ENCODE measurements at places on chromosomes 12 and 14.

DNA sequence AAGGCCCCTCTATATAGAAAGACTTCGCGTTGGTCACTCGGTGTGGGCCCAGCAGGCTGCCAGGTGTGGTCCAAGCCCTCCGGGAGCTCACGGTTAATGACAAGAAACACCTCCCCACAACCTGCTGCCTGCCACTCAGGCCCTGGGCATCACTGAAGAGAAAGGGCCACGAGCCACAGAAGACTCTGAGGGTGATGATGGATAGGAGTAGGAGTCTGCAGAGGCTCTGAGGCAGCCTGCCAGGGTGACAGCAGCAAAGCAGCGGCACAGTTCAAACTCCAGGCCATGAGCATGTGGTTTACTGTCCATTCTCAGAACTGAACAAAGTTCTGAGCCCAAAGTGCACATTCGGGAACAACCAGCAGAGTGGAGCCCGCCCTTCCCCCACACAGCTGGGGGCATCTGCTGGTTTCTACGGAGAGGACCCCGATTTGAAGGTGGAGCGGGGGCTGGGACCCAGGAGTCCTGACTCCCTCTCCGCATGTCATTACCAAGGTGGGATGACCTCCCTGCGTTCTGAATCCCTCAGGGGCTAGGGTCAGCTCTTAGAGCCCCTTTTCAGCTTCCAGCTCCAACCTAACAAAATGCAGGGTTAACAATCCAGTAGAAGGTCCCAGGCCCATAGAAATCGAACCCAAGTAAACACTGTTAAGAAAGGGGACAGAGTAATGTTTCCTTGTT, 65.8 kb downstream of the VWF start:
- no peak for DNase-seq

DNA sequence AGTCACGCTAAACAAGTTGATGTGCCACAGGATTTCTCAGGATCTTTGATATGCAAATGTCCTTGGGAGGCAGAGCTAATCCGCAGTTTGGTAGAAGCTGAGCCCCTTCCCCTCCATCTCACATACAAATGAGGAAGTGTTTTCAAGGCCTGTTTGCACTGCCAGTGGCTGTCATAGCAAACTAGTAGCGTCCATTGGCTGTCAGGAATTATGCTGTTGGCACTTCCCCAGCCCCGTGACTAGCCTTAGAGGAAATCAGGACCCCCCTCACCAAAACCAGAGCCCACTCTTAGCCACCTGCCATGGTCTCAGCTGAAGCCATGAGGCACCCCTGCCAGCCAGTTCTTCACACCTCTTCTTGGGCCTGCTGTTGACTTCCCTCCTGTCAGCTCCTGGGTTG, 253.9 kb downstream of the CACNA1C start:
- DNase-seq = no peak

DNA sequence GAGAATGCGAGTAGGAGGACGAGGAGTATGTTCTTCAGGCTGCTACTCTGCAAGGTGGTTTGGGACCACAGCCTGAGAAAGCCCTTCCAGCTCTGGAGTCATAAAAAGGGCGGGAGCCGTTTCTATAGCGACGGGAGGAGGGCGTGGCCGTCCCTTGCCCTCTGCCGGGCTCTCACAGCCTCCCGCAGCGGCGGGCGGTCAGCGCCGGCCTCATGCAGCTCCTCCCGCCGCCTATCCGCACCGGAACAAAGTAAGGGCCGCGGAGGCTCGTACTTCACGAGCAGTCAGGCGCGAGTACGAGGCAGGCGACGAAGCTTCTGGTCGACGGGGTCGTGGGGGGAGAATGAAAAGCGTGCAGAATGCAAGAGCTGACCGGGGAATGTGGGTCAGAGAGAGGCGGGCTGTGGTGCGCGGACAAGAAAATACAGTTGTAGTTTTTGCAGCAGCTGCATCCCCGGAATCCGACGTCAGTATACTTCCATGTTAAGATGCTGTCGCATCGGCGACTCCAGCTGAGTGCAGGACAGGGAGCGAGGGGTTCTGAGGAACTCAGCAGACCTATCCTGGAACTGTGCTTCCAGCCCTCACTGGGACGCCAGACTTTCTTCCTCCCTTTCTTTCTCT, at the start of gene DYRK4:
Gene DYRK4 (plus strand): TSS at position 175 of the 624 bp plus-strand sequence. CDS start 38 bp downstream, at position 213.
- no peak for DNase-seq

- DNase-seq = no peak
These were observed 544.4 kb upstream of the TMEM132C start for GRCh38 chr12:127722611-127723010.

All from activated naive CD4-positive, alpha-beta T cell treated with anti-CD3 and anti-CD28 coated beads, Interleukin-2, amount 50 U/mL, for 16 hours (primary cell).